ENCODE measurements at places on chromosomes 12 and 14.

- no peak for DNase-seq
Observed at GRCh38 chr12:58503731-58504130, 416.6 kb downstream of the LRIG3 start.

DNA sequence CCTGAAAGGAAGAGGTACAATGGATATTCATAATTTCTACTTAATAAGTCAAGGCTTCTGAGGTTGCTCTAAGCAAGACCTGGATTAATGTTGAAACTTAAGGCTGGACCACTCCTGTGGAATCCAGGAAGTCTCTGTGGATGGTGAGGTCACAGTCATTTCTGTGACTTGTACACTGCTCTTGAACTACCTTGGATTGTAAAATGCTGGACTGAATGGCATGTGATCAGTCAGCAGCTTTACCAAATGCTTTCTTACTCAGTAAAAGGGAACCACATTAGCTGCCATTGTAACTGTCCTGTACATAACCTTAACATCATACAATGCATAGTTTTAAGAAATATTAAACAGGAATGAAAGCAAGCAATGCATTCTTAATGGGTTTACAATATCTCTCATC, 182.9 kb downstream of the NOVA1 start:
- DNase-seq = no peak

GRCh38 chr12:99759444-99759843, 111.9 kb downstream of the GARIN6 start:
- DNase-seq = no peak

DNA sequence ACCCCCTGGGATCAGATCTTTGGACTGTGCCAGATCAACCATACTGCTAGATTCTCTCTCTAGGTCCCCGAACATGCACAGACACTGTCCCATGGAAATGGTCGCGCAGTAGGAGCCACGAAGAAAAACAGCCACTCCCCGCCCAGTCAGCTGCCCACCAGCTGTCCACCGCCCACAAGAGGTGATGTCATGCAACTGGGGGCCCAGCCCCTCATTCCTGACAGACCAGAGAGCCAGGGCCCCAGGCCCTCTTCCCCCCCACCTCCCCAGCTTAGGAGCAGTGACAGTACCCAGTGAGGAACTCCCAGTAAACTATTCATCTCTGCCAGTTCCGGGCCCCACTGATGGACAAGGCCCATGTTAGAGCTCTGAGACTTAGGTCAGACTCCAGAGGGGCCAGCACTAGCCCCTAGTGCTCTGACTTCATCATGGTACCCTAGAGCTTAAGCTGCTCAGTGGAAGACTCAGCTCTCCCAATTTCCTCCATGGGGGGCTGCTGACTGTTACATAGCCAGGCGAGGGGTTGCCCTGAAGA, 3.7 kb upstream of the TAMALIN start:
- no peak for DNase-seq

DNA sequence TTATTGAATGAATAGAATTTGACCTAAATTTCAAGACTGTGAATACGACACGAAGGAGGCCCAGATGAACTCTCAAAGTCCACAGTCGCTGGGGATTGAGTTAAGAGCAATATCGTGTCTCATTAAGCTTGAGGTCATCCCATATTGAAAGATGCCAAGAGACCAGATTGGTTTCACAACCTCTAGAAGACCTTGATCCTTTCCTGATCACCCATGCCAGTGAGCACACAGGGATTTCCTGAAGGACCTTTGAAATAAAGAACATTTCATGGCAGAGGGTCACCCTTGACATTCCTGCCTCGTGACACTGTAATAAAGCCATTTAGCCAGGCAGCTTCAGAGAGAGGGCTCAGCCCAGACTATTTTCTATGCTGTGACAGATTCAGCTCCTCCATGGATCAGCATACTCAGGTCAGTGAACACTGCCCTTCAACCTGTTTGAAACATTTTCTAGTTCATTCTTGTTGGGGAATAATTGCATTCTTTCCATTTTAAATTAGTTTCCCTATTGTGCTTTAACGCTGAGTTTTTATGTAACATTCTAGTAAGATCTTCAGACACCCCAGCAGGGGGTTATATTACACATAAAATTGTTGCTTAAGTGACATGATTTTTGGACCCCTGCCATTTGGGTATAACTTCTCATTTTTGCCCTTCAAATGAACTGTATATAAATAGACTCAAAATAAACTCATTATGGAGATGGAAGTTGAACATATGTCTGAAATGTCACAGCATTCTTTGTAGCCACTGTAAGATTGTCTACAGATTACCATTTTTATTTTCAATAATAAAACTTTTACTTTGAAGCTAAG, 213.2 kb downstream of the C12orf50 start:
- no peak for DNase-seq

GRCh38 chr14:88987516-88987915, 163.1 kb downstream of the TTC8 start:
- no peak for DNase-seq

DNA sequence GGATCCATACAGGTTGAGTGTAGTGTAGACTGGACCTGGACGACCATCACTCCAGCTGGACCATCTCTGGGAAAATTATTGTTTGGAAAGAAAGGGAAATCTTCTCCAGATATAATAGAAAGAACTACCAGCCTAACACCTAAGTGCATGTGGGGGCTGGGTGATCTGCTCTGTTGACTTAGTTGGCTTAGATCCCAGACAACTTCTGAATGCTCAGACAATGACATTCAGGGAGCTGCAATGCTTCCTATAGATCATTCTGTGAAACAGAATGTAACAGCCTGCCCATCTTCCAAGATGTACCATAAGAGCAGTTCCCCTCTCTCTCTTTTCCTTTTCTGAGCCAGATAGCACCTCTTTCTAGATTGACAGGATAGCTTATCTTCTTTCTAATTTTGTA, 572.8 kb upstream of the STXBP6 start:
- DNase-seq = no peak

- DNase-seq = no peak
Observed at GRCh38 chr14:74912801-74913200, 10.3 kb downstream of the RPS6KL1 start.

GRCh38 chr12:53062977-53063707, 13.3 kb downstream of the TNS2 start:
- DNase-seq = no peak

GRCh38 chr14:71473843-71474242, 458.4 kb upstream of the RGS6 start:
- DNase-seq = no peak

DNA sequence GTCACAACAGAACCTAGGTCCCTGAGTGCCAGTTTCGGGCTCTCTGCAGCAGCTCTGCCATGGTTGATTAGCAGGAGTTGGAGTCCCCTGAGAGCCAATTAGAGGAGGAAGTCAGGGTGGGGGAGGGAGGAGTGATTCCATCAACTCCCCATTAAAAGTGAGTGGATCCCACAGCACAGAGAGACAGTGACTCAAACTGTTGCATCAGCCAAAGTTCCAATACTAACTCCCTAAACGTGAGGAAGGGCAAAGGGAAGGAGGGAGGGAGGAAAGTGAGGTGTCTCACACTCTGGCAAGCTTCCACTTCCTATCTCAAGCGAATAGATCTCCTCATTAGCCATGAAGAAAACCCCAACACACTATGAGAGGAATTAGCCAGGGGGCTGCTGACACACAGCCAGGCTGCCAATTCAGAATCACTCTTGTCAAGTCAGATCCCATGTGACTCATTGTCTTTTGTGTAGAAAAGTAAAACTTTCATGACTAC, 23.6 kb downstream of the OR11H4 start:
- no peak for DNase-seq

DNA sequence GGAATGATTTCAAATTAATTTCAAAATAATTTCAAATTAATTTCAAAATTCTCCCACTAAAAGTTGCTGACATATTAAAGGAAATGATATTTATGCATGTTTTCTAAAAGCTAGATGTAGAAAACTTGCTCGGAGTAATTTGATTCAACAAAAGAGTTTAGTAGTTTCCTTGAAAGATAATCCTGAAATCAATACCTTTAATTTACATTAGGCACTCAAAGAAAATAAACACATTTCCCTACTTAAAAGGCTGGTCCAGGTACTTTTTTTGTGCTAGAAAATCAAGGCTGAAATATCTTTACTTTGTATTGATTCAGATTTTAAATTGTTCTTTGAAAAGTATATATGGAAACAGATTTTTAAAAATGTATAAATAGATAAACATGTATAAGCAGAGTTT, 370.5 kb downstream of the RAD51B start:
- DNase-seq = no peak

DNA sequence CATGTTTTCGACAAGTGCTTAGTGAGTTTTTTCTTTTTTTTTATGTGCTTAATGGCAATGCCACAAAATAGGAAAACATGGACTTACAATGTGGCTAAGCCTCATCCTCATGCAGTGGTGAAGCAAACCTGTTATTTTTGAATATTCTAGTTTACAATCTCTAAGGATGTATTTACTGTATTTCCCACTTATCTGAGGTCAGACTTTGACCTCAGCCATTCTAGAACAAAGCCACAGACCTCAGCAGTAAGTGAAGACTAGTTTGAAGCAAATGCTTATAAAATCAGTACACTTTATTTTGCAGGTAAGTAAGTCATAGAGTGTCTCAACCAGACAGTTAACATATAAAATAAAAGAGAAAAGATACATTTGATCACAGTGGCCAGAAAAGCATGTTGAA, 130.1 kb downstream of the CCDC91 start:
- DNase-seq = no peak

- DNase-seq = no peak
Observed at GRCh38 chr14:104394409-104394851, 185.1 kb upstream of the C14orf180 start.

DNA sequence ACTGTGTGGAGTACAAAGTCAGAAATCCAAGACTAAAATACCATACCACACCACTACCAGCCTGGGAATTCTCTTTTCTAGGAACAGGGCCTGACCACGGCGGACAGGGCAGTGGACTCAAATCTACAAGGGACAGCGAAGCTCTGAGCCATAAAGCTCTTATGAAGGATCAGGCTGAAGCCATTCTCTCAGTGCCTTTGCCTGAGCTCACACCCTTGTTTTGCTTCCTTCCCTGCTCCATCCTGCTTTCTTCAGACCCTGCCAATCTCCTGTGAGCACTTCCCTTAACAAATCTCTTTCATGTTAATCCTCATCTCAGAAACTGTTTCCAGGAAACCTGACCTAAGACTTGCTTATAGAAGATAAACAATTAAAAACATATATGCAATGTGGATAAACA, 398.5 kb downstream of the MDGA2 start:
- DNase-seq = no peak

DNA sequence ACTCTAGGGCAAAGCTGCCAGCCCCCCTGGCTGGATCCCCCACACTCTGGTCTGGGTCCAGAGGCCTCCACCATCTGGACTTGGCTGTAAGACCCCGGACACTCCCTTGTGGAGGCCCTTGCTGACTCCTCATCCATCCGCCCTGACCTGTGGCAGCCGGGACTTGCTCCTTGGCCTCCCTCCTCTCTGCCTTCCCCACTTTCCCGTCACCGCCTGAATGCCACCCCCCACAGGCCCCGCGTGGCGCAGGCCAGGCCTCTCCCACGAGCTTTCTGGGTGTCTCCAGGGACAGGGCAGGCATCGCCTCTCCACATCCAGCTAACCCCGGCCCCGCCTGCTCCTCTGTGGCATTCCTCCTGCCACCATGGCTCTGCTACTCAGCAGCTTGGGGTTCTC, 14.1 kb downstream of the JAG2 start:
- DNase-seq = no peak

DNA sequence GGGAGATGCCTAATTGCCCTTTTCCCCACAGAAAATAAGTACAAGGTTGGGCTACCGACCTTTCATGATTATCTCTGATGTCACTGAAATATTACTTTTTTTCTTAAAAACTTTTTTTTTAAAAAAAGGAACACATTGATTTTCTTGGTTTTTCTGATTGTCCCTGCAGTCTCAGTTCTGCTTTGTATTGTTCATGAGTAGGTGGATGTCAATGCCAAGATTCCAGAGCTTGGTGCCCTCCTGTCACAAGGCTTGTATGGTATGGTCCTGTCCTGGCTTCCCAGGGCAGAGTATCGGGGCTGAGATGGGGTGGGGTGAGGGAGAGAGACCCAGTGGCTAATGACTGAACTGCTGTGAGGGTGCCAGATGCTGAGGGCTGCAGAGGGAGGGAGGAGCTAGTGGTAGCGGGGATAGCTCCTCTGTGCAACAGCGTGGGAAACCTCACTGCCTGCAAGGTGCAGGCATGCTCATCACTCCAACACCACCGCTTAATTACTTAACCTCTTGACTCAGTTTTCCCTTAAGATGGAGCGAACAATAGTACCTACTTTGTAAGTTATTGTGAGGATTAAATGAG, 4.4 kb upstream of the CTDSP2 start:
- DNase-seq = no peak

- no peak for DNase-seq
Observed at GRCh38 chr12:127896661-127897060, 370.3 kb upstream of the TMEM132C start.

GRCh38 chr12:32949815-32950214, 53.2 kb upstream of the PKP2 start:
- DNase-seq = no peak

- DNase-seq = peak; percentile 19
Observed at GRCh38 chr12:109475993-109476806, 900 bp downstream of the KCTD10 start.

DNA sequence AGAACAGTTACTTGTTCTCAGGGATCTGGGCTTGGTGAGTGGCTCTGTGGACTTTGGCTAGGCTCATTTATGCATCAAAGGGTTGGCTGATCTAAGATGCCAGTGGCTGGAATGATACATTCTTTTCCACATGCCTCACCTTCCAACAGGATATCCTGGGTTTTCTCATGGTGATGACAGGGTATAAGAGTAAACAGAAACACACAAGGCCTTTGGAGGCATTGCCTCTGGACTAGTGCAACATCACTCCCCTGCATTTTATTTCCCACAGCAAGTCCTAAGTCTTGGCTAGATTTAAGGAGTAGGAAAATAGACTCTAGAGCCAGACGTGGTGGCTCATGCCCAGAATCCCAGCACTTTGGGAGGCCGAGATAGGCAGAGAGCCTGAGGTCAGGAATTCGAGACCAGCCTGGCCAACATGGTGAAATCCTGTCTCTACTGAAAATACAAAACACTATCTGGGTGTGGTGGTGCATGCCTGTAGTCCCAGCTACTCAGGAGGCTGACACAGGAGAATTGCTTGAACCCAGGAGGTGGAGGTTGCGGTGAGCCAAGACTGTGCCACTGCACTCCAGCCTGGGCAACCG, 47.9 kb downstream of the RPH3A start:
- no peak for DNase-seq

DNA sequence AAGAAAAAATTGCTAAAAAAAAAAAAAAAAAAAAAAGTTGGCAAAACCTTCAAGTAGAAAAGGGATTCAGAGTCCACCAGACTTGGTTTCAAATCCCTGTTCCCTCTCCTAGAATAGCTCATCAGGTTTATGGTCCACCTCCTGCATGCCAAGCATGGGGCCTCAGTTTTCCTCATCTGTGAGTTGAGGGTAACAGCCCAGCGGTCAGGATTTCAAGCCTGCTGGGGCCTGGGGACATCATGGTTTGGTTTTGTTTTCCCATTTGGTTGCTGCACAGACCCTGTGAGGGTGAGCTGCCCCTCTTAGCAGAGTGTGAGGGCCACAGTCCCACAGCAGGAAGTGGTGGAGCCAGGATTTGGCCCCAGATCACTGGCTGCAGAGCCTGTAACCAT, 12.5 kb downstream of the FAM222A start:
- DNase-seq = no peak

Data from activated CD4-positive, alpha-beta memory T cell treated with anti-CD3 and anti-CD28 coated beads, Interleukin-2, amount 10 ng/mL, durations not matched to agents 7 days and 5 days (primary cell).